LNCaP clone FGC (cell line): ENCODE measurements at places on chromosomes 13 and 19.

DNA sequence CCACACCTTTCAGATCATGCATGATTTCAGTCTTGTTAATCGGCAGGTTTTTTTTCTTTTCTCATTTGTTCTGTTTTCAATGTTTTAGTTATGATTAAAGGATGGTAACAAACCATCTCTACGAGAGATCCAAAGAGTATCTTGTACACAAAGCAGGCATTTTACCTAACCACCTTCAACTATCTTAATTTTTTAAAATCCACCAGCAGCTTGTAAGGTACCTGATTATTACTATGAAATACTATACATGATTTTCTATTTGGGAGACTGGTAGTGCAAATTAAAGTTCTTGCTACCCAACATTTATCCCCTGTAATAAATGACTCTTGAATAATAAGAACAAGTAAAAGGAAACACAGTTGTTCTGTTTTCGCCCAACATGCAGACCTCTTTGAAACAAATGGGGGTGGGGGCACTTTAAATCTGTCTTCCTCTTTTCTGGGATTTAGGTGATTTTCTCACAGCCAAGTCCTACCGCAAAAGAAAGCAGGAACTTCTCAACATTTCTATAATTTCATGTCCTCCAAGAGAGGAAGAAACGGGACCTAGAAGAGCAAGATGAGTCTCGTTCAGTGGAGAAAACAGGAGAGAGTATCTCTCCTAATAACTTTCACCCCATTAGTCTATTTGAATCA is 3.6 kb downstream of the POU4F1 start:
- DNase-seq: no peak

GRCh38 chr13:34086281-34086680 is 268.3 kb downstream of the RFC3 start:
- no peak for DNase-seq

GRCh38 chr13:59754411-59754810 is 409.3 kb downstream of the DIAPH3 start:
- DNase-seq: no peak

DNA sequence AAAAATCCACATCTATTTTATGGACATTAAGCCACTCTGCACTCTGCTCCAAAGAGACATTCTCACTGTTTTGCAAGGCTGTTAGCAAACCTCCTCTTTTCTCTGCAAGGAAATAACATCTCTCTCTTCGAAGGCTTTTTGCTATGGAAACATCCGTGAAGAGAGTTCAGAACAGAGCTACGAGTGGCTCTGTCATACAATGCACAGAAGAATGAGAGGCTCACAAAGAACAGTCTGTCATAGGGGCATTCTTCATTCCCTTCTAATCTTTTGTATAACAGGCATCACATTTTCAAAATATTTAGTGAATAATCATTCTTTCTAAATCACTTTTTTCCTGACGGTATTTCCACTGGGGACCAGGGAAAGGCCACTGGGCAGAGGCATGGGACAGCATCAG is 346.1 kb downstream of the IRS2 start:
- DNase-seq: no peak

DNA sequence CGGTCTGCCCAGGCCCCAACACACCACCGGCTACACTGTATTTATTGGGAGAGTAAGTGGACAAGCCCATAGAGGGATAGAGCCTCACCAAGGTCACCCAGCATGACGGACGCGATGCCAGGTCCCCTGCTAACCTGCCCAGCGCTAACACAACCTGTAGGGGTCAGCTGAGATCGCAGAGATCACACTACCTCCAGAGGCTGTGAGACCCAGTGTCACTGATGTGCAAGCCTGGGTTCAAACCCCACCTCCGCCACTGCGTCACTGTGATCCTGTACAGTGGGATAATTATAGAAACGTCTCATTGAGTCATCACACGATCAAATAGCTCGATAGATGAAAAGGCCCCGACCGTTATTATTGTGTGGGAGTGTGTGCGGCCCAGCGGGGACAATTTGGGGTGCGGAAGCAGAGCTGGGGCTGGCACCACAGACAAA is 10.6 kb upstream of the TLE2 start:
- DNase-seq: no peak

- DNase-seq: no peak
These were observed 24.0 kb downstream of the USP12 start for GRCh38 chr13:27147530-27148170.

GRCh38 chr19:41111750-41112295 is 2.4 kb upstream of the CYP2F1 start:
- no peak for DNase-seq

- DNase-seq: no peak
These were observed at the start of gene CEACAM18 for GRCh38 chr19:51478381-51479234. CEACAM18 (plus strand) TSS chr19:51478539.

- no peak for DNase-seq
These were observed 36.8 kb downstream of the CAB39L start for GRCh38 chr13:49407068-49407467.

- peak; percentile 56 for DNase-seq
These were observed 54.0 kb downstream of the GNG7 start for GRCh38 chr19:2648528-2648937.

DNA sequence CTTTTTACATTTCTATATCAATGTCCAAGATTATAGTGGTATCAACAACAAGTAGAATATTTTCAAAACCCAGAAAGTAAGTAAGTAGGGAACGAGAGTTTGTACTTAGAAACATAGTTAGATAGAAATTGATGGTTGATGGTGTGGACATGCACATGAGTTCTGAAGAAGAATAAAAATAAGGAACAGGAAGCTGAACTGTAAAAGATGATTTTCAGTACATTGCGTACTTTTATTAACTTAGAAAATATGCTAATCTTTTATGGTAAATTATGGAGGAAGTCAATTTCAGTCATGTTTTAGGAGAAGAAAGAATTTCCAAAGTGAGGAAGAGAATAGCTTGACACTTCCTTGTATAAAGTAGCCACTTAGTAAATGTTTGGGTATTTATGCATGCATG is 12.3 kb upstream of the GPR18 start:
- DNase-seq: no peak

- DNase-seq: no peak
These were observed 167.5 kb upstream of the ZNF536 start for GRCh38 chr19:30204721-30205120.

DNA sequence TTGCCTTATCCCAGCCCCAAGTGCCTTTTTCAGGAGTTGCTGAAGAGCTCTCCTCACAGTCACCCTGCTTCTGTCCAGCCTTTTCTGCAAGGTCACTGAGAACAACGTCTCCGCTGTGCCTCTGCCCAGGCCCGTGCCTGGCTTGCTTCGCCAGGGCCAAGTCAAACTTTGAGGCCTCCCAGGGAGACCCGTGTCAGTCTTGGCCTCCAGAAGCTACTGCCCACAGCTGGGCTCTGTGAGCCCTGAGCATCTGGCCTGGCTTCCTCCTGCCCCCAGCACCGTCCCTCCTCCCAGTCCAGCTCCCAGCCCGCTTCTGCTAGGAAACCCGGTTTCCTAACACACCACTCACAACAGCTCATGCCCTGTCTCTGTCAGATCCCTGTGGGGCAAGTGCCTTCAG is 165.9 kb downstream of the TEX29 start:
- DNase-seq: no peak

DNA sequence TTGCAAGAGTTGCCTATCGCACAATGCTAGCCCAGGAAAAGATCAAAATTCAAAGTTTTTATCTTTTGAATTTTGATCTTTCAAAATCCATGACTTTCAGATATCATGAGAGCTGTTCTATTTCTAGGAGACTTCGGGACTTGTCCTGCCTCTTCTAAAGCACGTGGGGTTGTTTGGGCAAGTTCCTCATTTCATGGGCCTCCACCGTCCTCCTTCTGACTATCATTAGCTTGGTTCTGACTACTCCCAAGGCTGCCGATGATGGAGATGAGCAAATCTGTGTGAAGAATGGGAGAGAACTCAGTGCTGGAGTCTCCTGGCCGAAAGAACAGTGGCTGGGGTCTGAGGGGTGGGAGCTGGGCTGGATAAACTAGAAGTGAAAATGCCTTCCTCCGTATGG is 86.5 kb downstream of the COL4A1 start:
- DNase-seq: no peak

GRCh38 chr13:80977168-80977567 is 636.2 kb upstream of the SPRY2 start:
- DNase-seq: no peak

GRCh38 chr19:31518216-31519020 is 169.2 kb upstream of the TSHZ3 start:
- DNase-seq: no peak

DNA sequence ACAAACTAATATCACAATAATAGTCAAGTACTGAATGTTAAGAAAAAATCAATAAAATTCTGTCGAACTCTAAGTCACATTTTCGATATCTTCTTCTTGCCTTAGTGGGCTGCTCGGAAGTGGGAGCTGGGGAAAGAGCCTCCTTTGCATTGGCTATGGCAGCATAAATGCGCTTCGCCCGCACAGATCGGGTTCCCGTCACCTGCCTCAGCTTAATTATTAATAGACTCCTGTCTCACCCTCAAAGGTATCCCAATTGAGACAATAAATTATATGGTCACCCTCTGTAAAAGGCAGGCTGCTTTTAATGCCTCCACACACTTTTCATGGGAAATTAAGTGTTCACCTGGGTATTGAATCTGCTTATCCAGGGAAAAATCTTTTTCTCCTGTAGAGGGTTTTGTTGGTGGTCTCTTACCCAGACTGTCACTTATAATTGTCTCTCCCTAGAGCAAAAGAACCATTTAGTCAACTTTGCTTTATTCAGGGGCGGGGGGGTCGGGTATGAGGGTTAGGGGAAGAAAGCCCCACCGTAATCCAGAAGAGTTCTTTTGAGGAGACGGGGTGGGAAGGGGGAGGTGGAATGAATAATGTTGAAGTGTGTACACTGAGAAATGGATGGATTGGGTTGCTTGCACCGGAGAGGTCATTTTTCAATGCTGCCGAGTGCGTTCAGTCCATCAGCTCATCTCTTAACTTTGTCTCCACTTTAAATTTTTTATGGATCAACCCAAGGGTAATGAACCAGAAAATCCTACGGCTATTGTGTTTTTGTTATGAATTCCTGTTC is 682.6 kb upstream of the SGCG start:
- no peak for DNase-seq

DNA sequence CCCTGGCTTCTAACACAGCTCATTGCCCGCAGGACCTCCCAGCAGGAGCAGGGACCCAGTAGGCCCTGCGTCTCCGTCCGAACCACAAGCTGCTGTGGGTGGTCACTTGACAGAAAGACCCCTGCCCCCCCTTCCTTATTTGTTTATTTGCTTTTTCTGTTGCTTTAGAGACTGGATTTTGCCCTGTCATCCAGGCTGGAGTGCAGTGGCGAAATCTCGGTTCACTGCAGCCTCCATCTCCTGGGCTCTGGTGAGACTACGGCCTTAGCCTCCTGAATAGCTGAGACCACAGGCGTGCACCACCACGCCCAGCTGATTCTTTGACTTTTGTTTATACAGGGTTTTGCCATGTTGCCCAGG is 7.6 kb upstream of the PTBP1 start:
- DNase-seq: no peak

- no peak for DNase-seq
These were observed 415.9 kb downstream of the SLITRK6 start for GRCh38 chr13:85383291-85383690.

DNA sequence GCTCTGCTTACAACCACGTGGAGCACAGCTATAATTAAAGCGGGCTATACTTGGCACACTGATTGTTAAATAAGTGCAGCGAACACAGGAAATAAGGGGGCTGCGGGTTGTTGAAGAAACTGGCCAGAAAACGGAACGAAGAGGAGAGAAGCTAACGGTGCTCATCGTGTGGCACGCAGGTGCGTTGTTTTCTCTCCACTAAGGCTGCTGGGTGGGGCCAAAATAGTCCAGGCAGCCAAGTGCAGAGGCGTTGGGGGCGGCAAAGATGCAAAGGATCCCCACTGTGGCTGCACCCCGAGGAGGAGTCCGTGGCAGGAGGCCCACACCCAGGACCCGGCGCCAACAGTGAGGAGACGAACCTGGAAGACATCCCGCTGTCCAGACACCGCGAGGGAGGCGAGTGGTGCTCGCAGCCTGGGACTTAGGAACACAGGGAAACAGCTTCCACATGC is 8.1 kb upstream of the ARL11 start:
- DNase-seq: no peak

DNA sequence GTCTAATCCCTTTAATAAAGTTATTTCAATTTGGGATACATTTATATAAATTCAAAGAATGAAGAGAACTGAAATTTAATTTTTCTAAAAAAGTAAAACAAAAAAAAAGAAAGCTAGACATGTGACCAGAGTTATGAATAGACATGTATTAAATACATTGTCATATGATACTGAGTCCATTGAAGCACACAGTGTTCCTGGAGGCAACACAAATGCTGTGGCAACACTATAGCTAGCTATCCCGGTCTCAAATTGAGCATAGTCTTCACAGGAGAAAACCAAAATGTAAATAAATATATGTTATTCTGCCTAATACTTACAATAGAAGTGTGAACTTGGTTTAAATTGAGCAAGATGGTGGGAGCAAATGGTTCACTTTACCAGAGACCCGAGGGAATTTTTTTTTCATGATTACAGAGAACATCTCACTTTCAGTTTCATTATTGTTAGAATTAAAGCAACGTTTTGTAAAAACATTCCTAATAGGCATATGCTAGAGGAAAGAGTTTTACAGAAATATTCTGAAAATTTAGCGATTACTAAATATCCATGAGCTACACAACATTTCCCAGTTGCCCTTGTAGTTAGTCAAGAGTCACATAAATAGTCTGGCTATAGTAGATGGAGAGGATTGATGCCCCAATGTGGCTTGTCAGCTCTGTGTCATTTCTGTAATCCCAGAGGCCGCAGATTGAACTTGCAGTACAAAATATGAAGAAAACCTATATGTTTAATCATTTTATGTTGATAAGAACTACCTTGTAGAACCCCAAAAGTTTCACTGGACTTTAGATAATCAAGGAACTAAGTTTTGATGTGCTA is 775.7 kb upstream of the SPRY2 start:
- no peak for DNase-seq

DNA sequence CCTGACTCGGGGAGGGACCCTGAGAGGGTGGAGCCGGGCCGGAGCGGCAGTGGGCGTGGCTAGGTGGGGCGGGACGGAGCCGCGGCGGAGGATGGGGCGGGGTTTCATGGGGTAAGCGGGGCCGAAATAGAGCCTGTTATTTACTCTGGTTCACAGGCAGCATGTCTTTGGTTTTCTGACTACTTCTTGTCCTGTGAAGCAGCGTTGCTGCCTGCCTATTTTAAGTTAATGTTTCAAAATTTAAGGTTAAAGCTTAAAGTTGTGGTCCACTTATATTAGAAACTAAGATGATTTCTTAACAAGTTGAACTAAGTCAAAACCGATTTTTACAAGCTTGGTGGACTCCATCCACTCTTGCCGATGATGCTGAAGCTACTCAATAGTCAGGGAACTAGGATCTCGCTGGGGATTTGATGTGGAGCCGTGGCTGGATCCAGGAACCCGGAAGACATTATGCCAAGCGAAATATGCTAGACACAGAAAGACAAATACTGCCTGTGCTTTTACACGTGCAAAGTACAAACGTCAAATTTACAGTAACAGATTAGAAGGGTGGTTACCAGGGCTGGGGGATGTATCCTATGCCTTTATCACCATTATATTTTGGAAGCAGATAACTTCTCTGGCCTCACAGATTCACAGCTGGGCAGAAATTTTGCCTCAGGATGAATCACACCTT is 433 bp upstream of the ZNF616 start:
- no peak for DNase-seq
